ENCODE measurements at places on chromosomes 11 and 22.

GRCh38 chr22:47352920-47353700, 590.7 kb downstream of the TBC1D22A start:
- no peak for DNase-seq

GRCh38 chr22:23862103-23862502, 4.4 kb downstream of the SLC2A11 start:
- no peak for DNase-seq

DNA sequence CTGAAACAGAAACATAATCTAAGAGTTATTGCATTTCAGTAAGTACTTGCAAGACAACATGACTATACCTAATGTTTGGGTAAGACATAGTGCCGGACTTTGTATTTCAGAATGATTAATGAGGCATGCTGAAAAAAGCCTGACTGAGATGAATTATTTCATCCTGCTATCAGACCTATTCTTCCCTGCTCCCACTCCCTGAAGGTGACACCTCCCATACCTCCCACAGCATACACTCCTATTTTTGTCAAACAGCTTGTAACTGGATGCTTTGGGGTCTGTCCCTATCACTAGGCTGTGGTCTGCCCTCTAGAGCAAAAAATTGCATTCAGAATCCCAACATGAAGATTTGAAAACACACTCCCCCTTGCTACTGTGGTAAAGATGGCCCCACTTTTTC, 10.9 kb upstream of the SCN3B start:
- no peak for DNase-seq

DNA sequence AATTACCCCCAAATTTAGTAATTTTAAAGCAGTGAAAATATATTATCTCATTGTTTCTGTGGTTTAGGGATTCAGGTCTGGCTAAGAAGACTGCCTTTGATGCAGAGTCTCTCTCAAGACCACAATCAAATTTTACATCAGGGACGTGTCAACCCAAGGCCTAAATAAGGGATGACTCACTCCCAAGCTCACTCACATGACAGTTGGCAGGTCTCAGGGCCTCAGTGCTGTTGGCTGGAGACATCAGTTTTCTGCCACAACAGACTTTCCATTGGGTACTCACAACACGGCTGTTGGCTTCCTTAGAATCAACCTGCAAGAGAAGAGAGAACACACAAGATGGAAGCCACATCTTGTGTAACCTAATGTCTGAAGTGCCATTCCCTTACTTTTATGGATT, 377.3 kb downstream of the FAM181B start:
- no peak for DNase-seq
